ENCODE measurements at places on chromosomes 5 and 9.
A peak's percentile ranks its signal among the peaks of the same experiment; 100 is the strongest.

GRCh38 chr5:25754895-25755294 lies 1110.1 kb upstream of the CDH10 start:
- no peak for DNase-seq

GRCh38 chr5:158552241-158552640 lies 547.5 kb downstream of the EBF1 start:
- no peak for DNase-seq

DNA sequence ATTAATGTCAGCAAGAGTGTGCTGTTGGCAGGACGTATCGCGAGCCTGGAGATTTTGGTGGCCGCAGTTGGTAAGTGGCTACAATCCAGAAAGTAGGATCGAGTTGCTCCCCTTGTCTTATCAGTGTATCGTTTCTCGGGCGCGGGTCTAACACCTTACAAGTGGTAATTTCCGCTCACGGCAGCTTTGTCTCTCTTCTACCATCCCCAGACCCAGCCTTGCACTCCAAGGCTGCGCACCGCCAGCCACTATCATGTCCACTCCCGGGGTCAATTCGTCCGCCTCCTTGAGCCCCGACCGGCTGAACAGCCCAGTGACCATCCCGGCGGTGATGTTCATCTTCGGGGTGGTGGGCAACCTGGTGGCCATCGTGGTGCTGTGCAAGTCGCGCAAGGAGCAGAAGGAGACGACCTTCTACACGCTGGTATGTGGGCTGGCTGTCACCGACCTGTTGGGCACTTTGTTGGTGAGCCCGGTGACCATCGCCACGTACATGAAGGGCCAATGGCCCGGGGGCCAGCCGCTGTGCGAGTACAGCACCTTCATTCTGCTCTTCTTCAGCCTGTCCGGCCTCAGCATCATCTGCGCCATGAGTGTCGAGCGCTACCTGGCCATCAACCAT lies 1.1 kb downstream of the PTGER4 start:
- peak; percentile 69 for DNase-seq

DNA sequence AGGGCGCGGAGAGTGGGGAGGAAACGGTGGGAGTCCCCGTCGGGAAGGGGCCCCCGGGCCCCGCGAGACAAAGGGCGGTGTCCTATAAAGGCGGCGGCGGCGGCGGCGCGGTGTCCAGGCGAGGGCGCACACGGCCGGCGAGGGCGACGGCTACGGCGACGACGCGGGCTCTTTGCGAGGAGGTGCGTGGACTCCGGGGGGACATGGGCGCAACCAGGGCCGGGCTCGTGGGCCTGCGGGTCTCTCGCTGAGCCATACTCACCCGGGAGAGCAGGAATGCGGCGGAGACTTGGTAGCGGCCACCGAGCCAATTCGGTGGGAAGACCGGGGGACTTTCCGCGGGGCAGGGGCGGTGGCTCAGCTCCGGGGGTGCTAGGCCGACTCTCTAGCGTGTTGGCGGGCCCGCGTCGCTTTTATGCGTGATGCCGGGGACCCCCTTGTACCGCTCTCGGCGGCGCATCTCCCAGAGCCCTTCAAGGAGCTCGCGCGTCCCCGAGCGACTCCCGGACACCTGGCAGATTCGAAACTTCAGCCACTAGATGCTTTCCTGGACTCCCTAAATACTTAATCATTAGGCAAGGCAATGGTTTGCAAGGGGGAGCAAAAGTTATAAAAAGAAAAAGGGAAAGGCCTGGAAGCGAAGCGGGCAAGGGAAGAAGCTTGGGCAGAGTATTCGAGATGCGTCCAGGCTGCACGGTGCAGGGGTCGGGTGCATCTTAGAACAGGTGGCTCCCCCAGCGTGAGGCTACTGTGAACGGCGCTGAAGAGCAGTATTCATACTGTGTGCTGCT lies 5.9 kb upstream of the TAL2 start:
- DNase-seq, result no peak

DNA sequence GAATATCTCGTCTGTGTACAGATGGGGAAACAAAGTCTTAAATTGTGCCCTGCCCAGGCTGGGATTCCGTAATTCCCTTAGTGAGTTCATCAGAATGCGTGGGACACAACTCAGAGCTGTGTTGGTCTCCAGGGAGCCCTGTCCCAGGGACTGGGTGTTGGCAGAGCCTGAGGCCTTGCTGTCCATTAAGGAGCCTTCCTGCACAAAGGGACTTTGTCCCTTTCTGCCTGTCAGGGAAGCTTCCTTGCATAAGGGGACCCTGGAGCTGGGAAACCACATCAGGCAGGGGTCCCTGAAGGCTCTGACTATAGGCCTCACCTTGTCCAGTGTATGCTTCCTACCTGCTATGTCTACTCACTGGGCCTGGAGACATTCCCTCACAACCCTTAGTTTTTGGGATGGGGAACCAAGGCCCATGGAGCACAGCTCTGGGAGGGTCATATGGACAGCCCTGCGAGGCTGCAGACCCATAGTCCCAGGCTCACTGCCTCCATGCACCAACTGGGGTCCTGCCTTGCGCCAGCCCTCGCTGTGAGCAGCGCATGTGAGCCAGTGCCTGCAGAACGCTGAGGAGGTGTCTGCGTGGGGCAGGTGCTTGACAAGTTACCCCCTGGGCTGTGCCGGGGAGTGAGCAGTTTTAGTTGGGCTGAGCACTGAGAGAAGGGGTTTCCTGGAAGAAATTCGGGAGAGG lies 1.6 kb downstream of the CARD19 start:
- peak; percentile 63 for DNase-seq

DNA sequence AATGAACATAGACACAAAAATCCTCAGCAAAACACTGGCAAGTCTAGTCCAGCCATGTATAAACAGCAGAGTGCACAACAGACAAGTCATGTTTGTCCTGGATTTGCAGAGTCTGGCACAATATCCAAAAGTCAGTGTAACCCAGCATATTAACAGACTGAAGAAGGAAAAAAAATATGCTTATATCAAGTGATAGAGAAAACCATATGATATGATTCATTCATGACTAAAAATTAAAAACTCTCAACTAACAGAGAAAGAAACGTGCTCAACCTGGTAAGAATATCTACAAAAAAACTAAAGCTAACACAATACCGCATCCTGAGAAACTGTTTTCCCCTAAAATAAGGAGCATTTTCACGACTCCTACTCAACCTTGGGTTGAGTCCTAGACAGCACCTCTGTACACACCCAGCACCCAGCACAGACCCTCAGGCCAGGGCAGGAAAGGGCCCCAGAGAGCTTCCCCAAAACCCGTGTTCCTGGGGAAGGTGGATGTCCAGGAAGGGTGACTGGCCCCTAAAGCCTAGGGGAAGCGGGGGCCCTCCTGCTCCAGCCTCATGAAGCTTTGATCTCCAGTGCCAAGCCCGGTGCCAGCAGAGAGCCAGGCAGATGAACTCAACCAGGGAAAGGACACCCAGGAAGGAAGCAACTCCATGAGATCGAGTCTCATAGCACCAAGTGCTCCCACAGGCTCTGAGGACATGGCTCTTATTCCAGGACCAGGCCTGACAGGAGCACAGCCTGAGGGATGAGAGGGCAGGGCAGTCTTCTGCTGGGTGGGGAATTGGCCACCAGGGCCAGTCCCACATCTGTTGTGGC lies 38.9 kb downstream of the ADAMTS2 start:
- DNase-seq, result no peak

DNA sequence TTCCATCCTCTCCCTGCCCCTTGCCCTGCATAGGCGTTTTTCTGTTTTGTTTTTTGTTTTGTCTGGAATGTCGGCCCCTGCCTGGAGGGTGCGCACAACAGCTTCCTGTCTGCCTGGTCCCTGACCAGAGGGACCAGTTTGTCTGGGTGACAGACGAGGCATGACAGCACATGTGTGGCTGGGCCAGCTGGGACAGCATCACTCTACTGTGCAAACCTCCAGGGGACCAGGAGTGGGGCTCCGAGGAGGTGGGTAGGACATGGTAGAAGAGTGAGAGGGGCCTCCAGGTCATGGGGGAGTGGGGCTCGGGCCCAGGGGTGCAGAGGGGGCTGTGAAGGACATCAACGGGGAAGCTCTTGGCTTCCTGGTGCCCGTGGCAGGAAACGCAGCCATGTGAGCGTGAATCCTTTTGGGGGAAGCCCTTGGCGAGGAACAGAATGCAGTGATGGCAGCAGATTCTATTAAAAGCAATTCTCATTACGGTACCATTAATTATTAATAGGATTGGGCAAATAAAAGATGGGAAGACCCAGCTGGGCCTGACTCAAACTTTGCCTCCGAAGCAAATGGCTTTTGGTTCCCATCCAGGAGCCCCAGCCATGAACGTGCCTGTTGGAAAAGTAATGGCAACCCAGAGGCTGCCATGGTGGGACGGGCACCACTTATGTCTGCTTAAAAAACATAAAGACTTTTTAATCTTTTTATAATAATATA lies 184.4 kb upstream of the IER5L start:
- DNase-seq, result no peak

DNA sequence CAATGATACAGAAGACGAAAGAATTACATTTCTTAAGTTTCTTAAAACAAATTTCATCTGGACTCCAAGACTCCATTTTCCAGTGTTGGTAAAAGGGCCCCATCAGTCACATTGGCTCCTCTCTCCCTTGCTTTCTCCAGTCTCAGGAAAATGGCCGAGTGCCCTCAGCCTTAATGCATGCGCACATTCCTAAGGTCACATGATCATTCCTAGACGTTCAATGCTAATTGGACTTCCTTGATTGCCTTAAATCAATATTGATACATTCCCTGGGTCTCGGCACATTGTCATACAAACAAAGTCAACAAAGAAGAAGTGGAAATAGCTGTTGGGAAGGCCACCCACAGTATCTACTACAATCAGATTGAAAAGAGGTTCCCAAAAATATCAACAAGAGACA lies 413.6 kb upstream of the GRAMD2B start:
- no peak for DNase-seq

- peak; percentile 27 for DNase-seq
These were observed 158.2 kb downstream of the OLFM1 start for GRCh38 chr9:135245482-135246247.

DNA sequence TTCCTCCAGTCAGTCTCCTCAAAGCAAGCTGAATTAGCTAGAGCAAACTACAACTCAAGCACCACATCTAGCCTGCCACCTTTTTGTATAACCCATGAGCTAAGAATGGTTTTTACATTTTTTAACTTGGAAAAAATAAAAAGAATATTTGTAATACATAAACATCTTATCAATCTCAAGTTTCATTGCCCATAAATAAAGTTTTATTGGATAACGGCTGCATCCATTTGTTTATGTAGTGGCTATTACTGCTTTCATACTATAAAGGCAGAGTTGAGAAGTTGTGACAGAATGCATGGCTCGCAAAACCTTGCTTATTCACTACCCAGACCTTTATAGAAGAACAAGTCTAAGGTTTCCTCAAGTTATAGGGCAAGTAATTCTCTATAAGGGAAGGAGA lies 95.7 kb downstream of the ELAVL2 start:
- DNase-seq, result no peak

- no peak for DNase-seq
These were observed 54.2 kb upstream of the EGFL7 start for GRCh38 chr9:136608348-136609159.

DNA sequence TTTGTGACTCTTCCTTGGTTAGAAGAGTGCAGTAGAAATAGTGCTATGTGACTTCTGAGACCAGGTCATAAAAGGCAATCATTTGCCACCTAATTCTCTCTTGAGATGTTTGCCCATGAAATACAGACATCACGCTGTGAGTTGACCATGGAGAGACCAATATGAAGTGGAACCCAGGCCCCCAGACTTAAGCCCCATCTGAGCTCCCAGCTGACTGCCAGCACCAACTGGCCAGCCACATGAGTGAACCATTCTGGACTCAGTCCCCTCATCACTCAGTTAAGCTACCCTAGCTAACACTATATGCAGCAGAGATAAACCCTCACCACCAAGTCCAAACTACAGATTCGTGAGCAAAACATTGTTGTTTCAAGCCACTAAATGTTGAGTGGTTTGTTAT lies 60.7 kb upstream of the NIPBL start:
- DNase-seq, result no peak

- no peak for DNase-seq
These were observed 518.9 kb downstream of the PRELID2 start for GRCh38 chr5:145316282-145316681.

DNA sequence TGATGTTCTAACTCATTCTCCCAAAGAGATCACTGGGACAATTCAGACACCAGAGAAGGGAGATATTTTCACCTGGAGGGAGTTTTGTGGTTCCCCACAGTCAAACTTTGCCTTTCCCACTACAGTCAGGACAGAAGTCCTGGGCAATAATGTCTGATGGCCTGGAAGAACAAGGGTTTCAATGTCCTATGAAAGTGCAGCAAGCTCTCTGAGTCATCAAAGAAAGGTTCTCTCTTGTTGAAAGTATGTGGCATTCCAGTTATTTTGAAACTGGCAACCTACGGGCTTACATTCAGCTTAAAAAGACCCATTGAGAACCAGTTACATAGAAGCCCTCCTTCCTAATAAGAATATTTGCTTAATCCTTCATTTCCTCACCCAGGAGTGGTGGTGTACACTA lies 103.9 kb downstream of the INSYN2B start:
- no peak for DNase-seq

- DNase-seq, result no peak
These were observed 369.1 kb upstream of the DAP start for GRCh38 chr5:11130131-11130530.

DNA sequence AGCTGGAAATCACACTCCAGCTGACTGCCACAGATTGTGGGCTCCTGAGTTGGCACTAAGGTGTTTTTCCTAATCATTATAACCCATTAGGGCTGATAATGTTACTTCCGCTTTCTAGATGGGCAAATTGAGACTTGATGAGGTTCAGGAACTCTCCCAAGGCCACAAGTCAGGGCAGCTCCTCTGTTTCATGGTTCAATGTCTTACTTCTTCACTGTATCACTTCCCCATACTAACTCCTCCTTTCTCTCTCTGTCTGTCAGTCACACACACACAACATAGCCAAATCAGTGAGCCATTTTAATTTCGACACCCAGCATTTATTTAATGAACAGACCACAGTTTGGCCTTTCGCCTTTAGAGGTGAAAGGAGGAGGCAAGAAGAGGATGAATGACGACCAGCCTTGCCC lies 17.8 kb upstream of the TRAF1 start:
- no peak for DNase-seq

DNA sequence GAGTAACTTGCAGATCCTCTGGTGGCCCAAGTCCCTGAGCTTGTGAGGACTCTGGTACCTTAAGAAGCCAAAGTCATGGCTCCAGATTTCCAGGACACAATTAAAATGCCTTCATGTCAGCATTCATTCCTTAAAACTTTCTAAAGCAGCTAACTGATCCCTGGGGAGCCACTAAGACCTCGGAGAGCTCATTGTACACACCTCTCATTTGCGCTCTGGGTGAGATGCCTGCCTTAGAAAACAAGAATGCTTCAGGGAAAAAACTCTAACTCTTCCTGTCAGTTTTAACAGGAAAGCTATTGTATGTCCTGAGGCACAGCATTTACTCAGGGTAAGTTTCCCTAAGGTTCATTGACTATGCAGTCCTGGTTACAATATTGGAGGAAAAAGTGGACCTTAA lies 285.0 kb downstream of the EFNA5 start:
- DNase-seq, result no peak

- no peak for DNase-seq
These were observed 58.2 kb upstream of the PTCH1 start for GRCh38 chr9:95574866-95575553.

DNA sequence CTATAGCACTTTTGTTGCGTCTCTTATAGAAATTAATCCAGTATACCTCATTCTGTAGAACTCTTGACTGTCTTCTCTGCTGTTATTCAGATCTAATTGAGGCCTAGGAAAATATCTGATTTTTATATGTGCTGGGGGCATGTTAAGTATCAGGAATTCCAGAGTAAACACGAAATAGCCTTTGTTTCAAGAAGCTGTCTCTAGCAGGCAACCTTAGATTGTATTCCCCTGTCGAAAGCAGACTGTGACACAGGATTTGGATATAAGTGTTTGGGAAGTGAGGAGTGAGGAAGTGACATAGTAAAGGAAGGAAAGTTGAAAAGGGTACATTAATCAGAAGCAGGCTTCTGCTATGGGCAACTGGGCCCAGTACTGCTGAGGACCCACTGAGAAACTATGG lies 72.1 kb upstream of the RASA1 start:
- DNase-seq, result no peak
